Ascending aorta (tissue), 2 donors: ENCODE measurements at places on chromosomes 4 and X.

DNA sequence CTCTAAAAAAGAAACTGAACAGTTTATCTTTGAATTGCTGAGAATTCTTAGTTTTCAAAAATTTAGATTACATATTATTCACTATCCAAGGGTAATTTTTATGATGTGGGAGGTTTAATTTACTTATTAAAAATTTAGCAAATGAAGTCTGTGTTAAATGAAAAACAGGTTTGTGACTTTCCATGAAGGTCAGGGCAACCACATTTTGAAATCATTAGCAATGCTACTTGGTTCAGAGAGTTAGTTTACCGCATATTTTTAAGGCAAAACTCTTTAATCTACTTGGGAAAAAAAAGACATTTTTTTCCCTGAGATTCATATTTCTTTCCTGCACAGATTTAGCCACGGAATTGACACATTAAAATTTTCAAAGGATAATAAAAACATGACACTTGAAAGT, 37.3 kb upstream of the PRSS12 start:
- DNase-seq, result no peak

DNA sequence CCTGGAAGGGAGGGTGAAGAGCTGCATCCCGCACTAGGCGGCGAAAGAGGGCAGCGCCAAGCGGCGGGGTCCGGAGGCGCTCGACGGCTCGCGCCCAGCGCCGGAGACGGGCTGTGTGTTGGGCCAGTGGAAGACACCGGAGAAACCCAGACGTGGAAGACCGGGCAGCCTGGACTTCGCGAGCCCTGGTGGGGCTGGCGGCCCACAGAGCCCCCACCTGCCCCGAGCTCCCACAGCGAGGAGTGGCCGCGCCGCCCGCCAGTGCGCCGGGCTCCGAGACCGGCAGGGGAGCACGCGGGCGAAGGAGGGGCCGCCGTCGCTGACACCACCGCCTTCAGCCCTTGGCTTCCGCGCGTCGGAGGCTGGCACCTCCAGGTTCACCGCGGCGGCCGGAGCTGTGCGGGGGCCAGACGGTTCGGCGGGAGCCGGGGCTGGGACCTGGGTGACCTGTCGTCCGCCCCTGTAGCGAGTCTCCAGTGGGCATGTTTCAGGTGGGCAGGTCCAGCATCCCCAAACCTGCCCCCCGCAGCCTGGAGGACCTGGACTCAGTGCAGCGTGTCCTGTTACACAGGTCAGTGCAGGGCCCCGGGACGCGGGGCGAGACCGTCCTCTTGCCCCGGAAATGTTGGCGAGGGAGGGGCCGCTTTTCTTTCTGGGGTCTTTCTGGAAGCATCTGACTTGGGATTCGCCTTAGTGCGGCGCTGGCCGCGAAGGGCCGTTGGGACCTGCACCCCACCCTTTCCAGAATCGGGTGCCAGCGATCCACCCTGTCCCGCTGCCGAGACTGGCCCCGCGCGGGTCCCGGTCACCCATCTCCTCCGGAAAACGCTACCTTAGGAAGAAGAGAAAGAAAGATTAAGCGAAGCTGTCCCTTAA, 9.6 kb upstream of the INTU start:
- DNase-seq, result peak; percentile 65

DNA sequence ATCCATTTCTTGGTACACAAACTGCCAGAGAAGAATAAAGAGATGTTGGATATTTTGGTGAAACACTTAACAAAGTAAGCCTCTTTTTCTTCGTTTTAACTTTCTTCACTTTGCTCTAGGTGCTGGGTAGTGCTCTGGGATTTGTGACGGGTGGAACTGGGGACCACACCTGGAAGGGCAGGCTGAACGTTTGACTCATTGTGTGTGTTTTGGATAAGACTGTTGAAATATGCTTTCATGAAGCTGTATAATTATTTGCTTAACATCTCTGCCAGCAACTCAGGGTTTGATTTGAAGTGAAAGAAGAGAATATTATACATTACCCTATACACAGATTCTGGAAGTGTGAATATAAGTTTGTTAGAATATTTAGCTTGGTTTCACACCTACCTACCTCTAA, 233.2 kb downstream of the ARHGAP10 start:
- DNase-seq, result no peak

DNA sequence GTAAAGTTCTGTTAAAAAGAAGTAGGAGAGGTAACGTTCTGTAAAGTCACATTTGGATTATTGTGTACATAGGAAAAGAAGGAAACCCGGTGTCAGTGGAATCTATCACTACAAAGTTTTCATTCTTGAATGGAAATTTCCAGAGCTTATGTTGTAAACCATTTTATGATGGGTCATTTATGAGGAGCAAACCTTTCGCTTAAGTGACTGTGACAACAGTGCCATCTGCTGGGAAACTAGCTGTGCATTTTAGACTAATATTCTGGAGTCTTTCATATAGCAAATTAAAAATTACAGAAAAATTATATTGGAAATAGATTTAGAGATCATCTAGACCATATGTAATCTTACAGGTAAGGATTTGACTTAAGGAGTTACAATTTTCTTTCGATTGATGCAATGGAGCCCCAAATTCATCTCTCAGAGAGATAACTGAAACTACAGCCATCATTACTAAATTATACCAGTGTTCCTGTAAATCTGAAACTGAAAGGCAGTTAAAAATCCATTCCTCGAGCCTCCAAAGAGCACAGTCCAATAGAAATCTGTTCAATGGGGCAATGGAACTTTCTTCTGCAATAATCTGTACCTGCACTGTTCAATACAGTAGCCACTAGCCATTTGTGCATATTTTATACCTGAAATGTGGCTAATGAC, 26.9 kb downstream of the ASB9 start:
- no peak for DNase-seq

DNA sequence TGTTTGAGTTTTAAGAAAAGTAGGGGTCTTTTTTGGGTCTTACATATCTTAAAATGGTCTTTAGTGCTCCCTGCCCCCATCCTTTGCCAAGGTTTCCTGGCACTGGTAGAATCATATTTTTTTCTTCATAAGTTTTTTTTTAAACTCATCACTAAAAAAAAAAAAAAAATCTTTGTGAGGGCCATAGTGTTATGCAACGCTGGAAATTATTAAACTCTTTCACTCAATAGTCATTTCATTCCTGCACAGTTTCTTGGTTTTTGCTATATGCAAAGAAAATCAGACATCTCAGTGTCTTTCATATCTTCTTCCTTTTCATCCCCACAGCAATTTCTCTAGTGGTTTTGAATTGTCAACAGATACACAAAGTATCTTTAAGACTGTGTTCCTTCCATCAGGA, 95.6 kb downstream of the TMA16 start:
- no peak for DNase-seq

- no peak for DNase-seq
Measured at GRCh38 chr4:26220696-26221095, 100.1 kb upstream of the RBPJ start.

- DNase-seq, result no peak
Measured at GRCh38 chrX:112664924-112665323, 14.8 kb downstream of the LHFPL1 start.

- DNase-seq, result no peak
Measured at GRCh38 chr4:138833974-138834373, 181.6 kb upstream of the NOCT start.

GRCh38 chr4:95761426-95761825, 78.5 kb upstream of the PDHA2 start:
- no peak for DNase-seq
